ENCODE measurements at places on chromosomes 12 and 14. TPM values are rescaled to one million over a fixed set of nuclear protein-coding genes. Genes with fewer than 3 reads are reported as not detected.

Gene RND1
- polyA plus RNA-seq: 0.30 TPM

Gene CLEC2A
- 0.88 TPM for polyA plus RNA-seq

Gene ACSM4
- polyA plus RNA-seq: not detected

Gene RHOJ
- 0.26 TPM for polyA plus RNA-seq

Gene KSR2
- polyA plus RNA-seq: 0.01 TPM

Gene TAS2R42
- polyA plus RNA-seq: not detected

Gene RNF212B
- not detected for polyA plus RNA-seq

Gene CD4
- not detected for polyA plus RNA-seq

DNA sequence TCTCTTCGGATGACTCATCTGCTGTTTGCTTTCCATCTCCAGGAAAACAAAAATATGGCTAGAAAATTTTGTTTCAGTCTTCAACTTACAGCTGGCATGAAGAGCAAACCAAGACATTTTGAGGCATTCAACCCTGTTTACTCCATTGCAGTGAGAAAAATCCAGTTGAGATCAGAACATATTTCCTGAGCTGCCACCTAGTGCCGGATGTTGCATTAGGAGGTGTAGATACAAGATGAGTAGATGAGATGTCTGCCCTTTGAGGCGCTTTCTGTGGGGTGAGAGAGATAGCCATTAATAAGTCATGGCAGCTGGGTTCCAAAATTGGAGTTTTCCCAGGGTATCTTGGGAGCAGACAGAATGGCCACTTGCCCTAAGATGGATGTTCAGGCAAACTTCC, 171.1 kb downstream of the PRKCH start:
- no peak overlapping the region for H3K27ac ChIP-seq
- no peaks in the 10 kb centered on the region for H3K36me3 ChIP-seq
- no peaks in the 10 kb centered on the region for H3K27me3 ChIP-seq
- no peak for DNase-seq

DNA sequence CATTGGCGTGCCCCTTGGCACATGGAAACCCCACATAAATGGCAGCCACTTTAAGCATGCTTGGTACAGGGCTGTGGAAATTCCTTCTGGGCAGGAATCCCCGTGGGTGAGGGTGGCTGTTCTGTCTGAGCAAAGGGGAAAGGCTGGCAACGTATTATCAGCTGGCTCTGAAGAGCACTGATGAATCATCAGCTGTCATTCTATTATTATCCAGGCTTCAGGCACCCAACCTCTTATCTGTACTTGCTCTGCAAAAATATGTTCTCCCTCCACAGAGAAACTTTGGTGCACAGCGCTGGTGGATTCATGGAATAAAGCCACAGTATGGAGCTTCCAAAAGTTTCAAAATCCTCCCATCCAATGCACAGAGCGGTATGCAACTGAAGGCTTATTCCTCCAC, 167.1 kb downstream of the TBX5 start:
- no peaks in the 10 kb centered on the region for H3K36me3 ChIP-seq
- H3K4me1 ChIP-seq: no peaks in the 10 kb centered on the region
- no peak for DNase-seq

DNA sequence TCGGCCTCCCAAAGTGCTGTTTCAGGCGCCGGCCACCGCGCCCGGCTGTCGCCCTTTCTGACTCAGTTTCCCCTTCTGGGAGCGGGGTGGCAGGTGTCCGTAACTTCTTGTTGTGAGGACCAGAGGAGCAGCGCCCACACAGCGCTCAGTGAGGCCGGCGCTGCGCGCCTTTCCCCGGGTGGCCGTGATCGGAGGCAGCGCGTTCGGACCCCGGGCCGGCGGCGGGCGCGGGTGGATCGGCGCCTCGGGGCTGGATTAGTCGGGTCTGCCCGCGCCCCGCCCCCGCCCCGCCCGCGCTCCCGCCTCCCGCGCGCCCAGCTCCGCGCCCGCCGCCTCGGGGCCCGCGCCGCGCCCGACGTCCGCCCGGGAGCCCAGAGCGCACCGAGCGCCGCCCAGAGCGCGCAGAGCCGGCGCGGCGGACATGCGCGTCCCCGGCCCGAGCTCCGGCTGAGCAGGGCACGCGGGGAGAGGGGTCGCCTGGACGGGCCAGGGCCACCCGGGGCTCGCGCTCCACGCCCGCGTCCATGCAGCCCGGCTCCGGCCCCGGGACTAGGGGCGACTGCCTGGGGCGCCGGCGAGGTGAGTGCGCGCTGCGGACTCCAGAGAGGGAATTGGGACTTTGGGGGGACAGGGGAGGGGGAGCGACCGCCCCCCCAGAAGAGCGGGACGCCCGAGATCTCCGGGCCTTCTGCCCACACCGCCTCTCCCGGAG, 50.6 kb downstream of the LRCOL1 start:
- no peak overlapping the region for H3K27ac ChIP-seq
- H3K36me3 ChIP-seq: peaks cover under 1% of the 10 kb centered on the region
- DNase-seq: no peak
- peak overlapping the region; percentile 66 for H3K4me3 ChIP-seq
- peaks cover 12% of the 10 kb centered on the region for H3K4me1 ChIP-seq
- H3K27me3 ChIP-seq: no peaks in the 10 kb centered on the region

- peaks cover 5% of the 10 kb centered on the region for H3K36me3 ChIP-seq
- peaks cover 23% of the 10 kb centered on the region for H3K4me1 ChIP-seq
- peak overlapping the region; percentile 84 for H3K27ac ChIP-seq
Measured at GRCh38 chr12:6494258-6494743, 399 bp downstream of the NCAPD2 start.

- peaks cover 2% of the 10 kb centered on the region for H3K4me1 ChIP-seq
- no peaks in the 10 kb centered on the region for H3K36me3 ChIP-seq
- H3K4me3 ChIP-seq: no peak overlapping the region
- no peaks in the 10 kb centered on the region for H3K27me3 ChIP-seq
Measured at GRCh38 chr14:91175291-91176201, 61.7 kb downstream of the DGLUCY start.

GRCh38 chr14:49401373-49401772, 184.8 kb downstream of the RPS29 start:
- H3K4me3 ChIP-seq: no peak overlapping the region
- no peak for DNase-seq
- no peaks in the 10 kb centered on the region for H3K4me1 ChIP-seq

DNA sequence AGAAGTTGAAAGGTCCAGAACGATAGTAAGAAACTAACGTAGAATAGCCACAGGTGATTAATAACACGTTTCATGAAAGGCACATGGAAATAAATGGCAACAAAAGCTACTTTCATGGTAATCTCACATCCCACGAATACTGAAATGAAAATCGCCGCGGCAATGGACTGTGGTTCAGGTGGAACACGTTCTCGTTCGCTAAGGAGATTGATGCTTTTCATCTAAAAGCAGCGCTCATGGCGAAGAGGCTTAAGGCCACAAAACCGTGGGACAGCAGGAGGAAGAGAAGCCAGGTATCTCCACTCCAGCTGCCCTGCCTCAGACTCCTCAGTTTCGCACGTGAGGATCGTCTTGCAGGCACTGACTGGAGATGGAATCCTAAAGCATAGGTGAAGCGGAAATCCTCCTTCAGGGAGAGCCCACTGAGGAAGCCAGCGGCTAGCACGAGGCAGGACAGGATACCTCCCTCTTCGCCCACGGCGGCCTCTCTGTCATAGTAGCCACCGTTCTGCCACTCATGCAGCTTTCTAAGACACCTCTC, 696 bp upstream of the GPHN start:
- H3K4me1 ChIP-seq: peaks cover 17% of the 10 kb centered on the region
- H3K27ac ChIP-seq: peak overlapping the region; percentile 93
- H3K4me3 ChIP-seq: peak overlapping the region; percentile 87
- H3K27me3 ChIP-seq: no peaks in the 10 kb centered on the region
- H3K36me3 ChIP-seq: no peaks in the 10 kb centered on the region
- no peak for DNase-seq

DNA sequence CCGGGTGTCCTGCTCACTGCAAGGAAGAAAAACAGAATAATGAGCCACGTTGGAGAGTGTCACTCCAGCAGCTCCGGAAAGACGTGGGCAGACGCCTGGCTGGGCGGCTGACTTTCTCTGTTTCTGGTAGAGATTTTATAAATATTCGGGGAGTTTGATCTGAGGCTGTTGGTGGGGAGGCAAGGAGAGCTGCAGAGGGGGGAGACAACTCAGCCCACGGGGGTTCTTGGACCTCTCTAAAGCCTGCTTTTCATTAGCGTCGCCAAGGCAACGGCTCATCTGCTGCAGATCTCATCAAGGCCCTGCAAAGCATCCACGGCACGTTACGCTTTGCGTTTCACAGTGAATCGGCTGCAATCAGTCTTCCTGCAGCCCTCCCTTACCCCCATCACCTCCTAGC, 207.2 kb downstream of the ZFP36L1 start:
- no peak overlapping the region for H3K4me3 ChIP-seq
- H3K27me3 ChIP-seq: no peaks in the 10 kb centered on the region
- no peak overlapping the region for H3K27ac ChIP-seq
- H3K4me1 ChIP-seq: peaks cover 20% of the 10 kb centered on the region
- DNase-seq: no peak
- H3K36me3 ChIP-seq: no peaks in the 10 kb centered on the region

DNA sequence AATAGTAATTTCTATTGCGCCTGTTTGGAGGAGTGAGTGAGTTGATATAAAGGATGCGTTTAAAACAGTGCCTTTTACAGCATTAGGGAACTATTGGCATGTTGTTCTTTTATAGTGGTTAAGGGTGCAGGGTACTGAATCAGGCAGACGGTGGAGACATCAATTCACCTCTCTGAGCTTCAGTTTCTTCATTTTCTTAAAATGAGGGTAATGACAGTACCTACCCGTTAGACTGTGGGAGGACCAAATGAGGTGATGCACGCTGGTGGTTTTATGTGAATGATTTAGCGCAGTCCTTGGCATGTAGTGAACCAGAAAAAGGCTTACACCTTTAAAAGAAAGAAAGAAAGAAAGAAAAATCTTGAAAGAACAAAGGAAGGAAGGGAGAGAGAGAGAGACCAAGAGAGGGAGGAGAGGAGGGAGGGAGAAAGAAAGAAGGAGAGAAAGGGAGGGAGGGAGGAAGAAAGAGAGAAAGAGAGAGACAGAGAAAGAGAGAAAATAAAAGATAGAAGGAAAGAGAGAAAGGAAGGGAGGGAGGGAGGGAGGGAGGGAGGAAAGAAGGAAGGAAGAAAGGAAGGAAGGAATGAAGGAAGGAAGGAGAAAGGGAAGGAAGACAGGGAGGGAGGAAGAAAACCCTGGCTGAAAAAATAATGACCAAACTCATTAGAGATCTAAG, 22.2 kb upstream of the CCND2 start:
- H3K36me3 ChIP-seq: no peaks in the 10 kb centered on the region
- DNase-seq: no peak
- no peak overlapping the region for H3K4me3 ChIP-seq
- H3K27me3 ChIP-seq: peaks cover 6% of the 10 kb centered on the region
- peaks cover 2% of the 10 kb centered on the region for H3K4me1 ChIP-seq
- H3K27ac ChIP-seq: no peak overlapping the region

- H3K36me3 ChIP-seq: no peaks in the 10 kb centered on the region
- DNase-seq: no peak
- H3K4me1 ChIP-seq: peaks cover 11% of the 10 kb centered on the region
Measured at GRCh38 chr12:106301611-106302321, 767 bp upstream of the TCP11L2 start.

GRCh38 chr12:60263161-60263560, 667.3 kb downstream of the SLC16A7 start:
- DNase-seq: no peak
- H3K4me3 ChIP-seq: no peak overlapping the region
- H3K27me3 ChIP-seq: no peaks in the 10 kb centered on the region
- H3K36me3 ChIP-seq: no peaks in the 10 kb centered on the region

All from keratinocyte (primary cell).